ENCODE measurements at places on chromosomes 3 and 15.

GRCh38 chr3:144409319-144409718, 437.7 kb downstream of the DIPK2A start:
- no peak overlapping the region for H3K27ac ChIP-seq
- no peak for DNase-seq
- H3K4me1 ChIP-seq, result no peaks in the 10 kb centered on the region
- no peaks in the 10 kb centered on the region for H3K27me3 ChIP-seq

DNA sequence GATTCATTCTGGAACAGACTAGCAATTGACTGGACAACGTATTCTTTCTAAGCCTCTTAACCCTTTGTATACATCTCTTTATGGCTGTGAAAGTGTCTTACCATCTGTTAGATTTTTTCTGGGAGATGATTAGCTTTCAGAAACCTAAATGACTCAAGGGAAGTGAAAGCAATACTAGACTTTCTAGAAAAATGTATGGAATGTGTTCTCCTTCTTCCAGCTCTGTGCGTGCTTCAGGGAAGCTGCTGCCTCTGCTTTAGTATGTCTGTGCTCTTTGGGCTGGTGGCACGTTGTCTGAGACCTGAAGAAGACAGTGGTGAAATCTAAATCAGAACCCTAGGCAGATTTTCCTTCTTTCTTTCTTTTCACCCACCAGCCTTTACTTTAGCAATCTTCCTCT, 89.5 kb downstream of the ITPR1 start:
- H3K27me3 ChIP-seq, result no peaks in the 10 kb centered on the region
- no peaks in the 10 kb centered on the region for H3K4me1 ChIP-seq
- H3K27ac ChIP-seq, result no peak overlapping the region
- no peak overlapping the region for H3K4me3 ChIP-seq
- no peak for DNase-seq

- no peaks in the 10 kb centered on the region for H3K4me1 ChIP-seq
- H3K27me3 ChIP-seq, result no peaks in the 10 kb centered on the region
- H3K36me3 ChIP-seq, result no peaks in the 10 kb centered on the region
- H3K4me3 ChIP-seq, result no peak overlapping the region
- no peak overlapping the region for H3K27ac ChIP-seq
Observed at GRCh38 chr3:106420628-106421027, 551.8 kb upstream of the CBLB start.

- H3K4me1 ChIP-seq, result peaks cover 13% of the 10 kb centered on the region
- H3K27ac ChIP-seq, result no peak overlapping the region
- H3K4me3 ChIP-seq, result no peak overlapping the region
- no peaks in the 10 kb centered on the region for H3K36me3 ChIP-seq
Observed at GRCh38 chr15:41423979-41424659, 7.2 kb downstream of the RTF1 start.

DNA sequence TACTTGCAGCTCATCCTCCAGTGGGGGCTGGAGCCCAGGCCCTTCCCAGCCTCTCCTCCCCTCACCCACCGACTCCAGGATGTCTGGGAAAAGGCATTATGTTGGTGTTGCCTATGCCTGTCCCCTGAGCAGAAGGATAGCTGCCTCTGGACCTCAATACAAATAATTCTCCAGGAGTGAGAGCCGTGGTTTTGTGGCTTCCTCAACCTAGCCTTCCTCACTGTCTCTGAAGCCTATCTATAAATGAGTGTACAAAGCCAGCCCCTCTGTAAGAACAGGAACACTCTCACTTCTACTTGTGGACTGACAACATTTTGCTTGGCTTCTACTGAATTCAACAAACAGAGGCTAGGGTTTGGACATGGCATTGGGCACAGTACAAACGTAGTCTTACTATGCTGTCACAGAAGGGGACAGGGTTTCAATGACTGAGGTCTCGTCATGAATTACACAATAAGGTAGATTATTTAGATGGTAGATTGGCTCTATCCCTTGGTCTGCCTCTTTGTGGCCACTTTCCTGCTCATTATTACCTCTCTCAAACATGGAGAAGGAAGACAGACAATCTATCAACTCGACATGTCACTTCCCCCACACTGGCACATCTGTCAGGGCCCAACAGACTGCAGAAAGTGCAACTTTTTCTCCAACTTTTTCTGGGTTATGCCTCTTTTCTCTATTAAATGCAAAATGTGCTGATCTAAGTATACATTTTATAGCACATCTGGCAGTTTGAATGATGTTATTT, 82.8 kb upstream of the MEX3B start:
- H3K27me3 ChIP-seq, result no peaks in the 10 kb centered on the region
- H3K36me3 ChIP-seq, result no peaks in the 10 kb centered on the region
- no peaks in the 10 kb centered on the region for H3K4me1 ChIP-seq
- H3K4me3 ChIP-seq, result no peak overlapping the region
- DNase-seq, result no peak
- no peak overlapping the region for H3K27ac ChIP-seq

DNA sequence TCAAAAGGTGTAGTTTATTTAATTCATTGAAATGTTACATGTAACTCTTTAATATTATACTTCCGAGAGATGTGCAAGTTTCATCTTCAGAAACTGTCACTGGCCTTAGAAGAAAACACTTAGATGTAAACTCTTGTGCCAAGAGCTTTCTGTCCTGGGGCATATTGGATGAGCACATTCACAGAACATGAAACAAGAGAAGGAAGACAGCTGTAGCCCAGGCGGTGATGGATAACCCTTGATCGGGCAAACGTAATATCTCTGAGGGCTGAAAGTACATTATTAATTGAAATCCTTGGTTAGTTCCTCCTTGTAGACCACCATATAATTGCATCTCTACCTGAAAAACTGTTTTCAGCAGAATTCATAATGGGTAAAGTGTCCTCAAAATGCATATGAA, 67.4 kb downstream of the MECOM start:
- H3K27ac ChIP-seq, result no peak overlapping the region
- peaks cover 8% of the 10 kb centered on the region for H3K4me1 ChIP-seq

- no peak for DNase-seq
- no peak overlapping the region for H3K4me3 ChIP-seq
- no peak overlapping the region for H3K27ac ChIP-seq
- H3K27me3 ChIP-seq, result no peaks in the 10 kb centered on the region
Observed at GRCh38 chr3:115270849-115271248, 123.8 kb upstream of the ZBTB20 start.

DNA sequence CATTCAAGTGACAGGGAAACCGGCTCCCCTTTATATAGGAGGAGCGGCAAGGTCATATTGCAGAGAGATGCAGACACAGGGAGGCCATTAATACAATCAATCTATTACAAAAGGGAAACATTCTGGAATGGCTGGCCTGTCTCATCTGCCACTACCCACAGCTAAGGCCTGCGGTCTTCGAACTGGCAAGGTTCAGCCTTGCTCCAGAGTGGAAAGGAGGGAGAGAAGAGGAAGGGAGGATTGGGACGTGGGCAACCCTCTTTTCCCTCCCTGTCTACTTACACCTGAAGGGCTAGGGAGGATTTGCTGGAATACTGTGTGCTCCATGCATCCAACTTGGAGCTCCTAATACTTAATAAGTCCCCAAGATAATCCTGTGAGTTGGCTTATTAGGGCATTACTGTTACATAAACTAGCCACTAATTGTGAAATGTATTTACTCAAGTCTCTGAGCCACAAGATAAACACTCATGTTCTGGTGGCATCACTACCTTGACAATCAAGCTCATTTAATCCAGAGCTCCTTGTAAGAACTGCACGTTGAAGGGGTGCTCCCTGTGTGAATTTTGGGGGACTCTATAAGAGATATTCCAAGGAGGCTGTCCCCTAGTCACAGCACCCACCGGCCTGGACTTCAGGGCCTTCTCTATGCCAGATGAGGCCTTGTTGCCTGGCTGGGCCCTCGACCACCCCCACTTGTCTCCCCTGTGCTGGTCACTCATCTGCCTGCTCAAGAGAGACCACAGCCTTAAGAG, 19.7 kb upstream of the CCDC174 start:
- no peak for DNase-seq
- H3K36me3 ChIP-seq, result no peaks in the 10 kb centered on the region
- no peaks in the 10 kb centered on the region for H3K27me3 ChIP-seq
- H3K27ac ChIP-seq, result no peak overlapping the region
- H3K4me3 ChIP-seq, result no peak overlapping the region

DNA sequence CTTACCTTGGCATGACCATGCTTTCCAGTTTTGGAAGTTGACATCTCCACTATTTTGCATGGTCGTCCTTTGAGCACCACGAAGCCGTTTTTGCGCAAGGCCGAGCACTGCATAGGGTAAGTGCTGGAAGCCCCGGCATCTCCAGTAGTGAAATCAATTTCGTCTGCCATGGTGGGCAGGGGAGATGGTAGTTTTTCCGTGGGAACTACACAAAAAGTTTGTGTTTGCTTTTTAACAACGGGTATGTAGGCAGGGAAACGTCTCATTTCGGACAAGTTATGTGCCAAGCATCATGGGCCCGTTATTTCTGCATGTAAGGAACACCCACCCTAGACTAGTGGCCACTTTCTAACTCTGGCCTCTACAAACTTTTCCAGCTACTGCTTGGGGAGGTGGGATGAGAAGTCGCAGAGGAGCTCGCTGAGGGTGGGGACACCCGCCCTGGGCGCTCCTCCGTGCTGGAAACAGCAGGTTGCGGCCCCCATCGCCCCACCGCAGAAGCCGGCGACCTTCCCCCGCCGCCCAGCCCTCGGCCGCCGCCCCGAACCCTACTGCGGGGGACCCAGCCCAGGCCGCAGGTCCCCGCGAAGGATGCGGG, 701 bp downstream of the EIF5A2 start:
- H3K4me3 ChIP-seq, result peak overlapping the region; percentile 71
- H3K27me3 ChIP-seq, result no peaks in the 10 kb centered on the region
- H3K4me1 ChIP-seq, result peaks cover 14% of the 10 kb centered on the region
- H3K27ac ChIP-seq, result peak overlapping the region; percentile 56

DNA sequence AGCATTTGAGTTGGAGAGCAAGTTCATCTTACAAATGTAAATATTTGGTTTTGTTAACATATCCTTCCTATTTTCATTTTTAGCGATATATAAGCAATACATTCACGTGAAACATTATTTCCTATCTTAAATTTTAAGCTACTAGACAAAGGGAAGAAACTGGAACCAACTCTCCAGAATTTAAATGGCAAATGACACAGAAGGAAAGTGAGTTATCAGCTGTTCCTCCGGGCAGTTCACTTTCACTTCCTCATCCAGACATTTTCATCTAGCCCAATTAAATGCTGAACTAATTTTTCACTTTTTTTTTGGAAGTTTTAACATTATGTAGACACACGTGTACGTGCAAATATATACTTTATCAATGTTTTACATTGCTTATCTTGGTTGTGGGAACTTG, 58.7 kb downstream of the MORC1 start:
- H3K27ac ChIP-seq, result no peak overlapping the region
- H3K4me3 ChIP-seq, result no peak overlapping the region

GRCh38 chr3:196057760-196058331, 24.0 kb downstream of the TFRC start:
- no peak for DNase-seq
- no peak overlapping the region for H3K4me3 ChIP-seq
- no peaks in the 10 kb centered on the region for H3K4me1 ChIP-seq
- no peaks in the 10 kb centered on the region for H3K27me3 ChIP-seq
- H3K36me3 ChIP-seq, result peaks cover 69% of the 10 kb centered on the region

GRCh38 chr3:121722411-121722810, 27.1 kb downstream of the GOLGB1 start:
- peaks cover 26% of the 10 kb centered on the region for H3K36me3 ChIP-seq
- H3K27ac ChIP-seq, result no peak overlapping the region
- no peak for DNase-seq
- no peaks in the 10 kb centered on the region for H3K4me1 ChIP-seq

- H3K27me3 ChIP-seq, result no peaks in the 10 kb centered on the region
- no peak overlapping the region for H3K4me3 ChIP-seq
- DNase-seq, result no peak
- no peaks in the 10 kb centered on the region for H3K36me3 ChIP-seq
- H3K4me1 ChIP-seq, result peaks cover 10% of the 10 kb centered on the region
- no peak overlapping the region for H3K27ac ChIP-seq
Observed at GRCh38 chr3:72232777-72233176, 447.8 kb upstream of the PROK2 start.

GRCh38 chr15:96422125-96422524, 91.6 kb downstream of the NR2F2 start:
- no peak overlapping the region for H3K4me3 ChIP-seq
- H3K4me1 ChIP-seq, result peaks cover 4% of the 10 kb centered on the region
- DNase-seq, result no peak
- no peaks in the 10 kb centered on the region for H3K36me3 ChIP-seq
- no peak overlapping the region for H3K27ac ChIP-seq

DNA sequence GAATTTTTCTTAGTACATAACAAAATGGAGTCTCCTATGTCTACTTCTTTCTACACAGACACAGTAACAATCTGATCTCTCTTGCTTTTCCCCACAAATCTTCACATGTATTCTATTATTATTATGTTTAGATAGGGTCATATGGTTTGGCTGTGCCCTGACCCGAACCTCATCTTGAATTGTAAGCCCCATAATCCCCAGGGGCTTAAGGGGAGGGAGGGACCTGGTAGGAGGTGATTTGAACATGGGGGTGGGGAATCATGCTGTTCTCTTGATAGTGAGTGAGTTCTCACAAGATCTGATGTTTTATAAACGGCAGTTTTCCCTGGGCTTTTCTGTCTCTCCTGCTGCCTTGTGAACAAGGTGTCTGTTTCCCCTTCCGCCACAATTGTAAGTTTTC, 86.7 kb upstream of the SELENOK start:
- DNase-seq, result no peak
- H3K4me1 ChIP-seq, result no peaks in the 10 kb centered on the region
- no peak overlapping the region for H3K4me3 ChIP-seq
- H3K27me3 ChIP-seq, result no peaks in the 10 kb centered on the region
- H3K36me3 ChIP-seq, result no peaks in the 10 kb centered on the region

DNA sequence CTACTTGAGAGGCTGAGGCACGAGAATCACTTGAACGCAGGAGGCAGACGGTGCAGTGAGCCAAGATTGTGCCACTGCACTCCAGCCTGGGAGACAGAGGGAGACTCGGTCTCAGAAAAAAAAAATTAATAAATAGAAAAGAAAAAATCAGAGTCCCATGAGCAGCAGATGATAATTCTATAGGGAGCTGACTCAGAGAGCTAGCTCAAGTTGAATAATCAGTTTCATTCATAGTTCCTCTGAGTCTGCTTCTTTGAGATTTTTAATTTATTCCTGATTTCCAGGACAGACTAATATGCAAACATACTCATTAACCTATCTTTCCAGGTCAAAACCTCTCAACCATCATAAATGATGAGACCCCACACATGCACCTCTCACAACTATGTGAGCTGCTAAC, 55.0 kb upstream of the PTX3 start:
- H3K27ac ChIP-seq, result no peak overlapping the region
- no peaks in the 10 kb centered on the region for H3K4me1 ChIP-seq
- H3K27me3 ChIP-seq, result no peaks in the 10 kb centered on the region
- H3K4me3 ChIP-seq, result no peak overlapping the region
- DNase-seq, result no peak

- no peak overlapping the region for H3K4me3 ChIP-seq
- no peaks in the 10 kb centered on the region for H3K4me1 ChIP-seq
- peaks cover 2% of the 10 kb centered on the region for H3K36me3 ChIP-seq
Observed at GRCh38 chr15:64144565-64145281, 6.8 kb upstream of the SNX22 start.

- H3K27me3 ChIP-seq, result no peaks in the 10 kb centered on the region
- peak; percentile 11 for DNase-seq
- H3K4me3 ChIP-seq, result no peak overlapping the region
Observed at GRCh38 chr3:140719841-140720614, 42.2 kb downstream of the TRIM42 start.
